Renal cortex interstitium (tissue), 15 donors: ENCODE measurements at places on chromosomes 7 and 10. TPM values are rescaled to one million over a fixed set of nuclear protein-coding genes. Genes with fewer than 3 reads are reported as not detected.

ARHGEF35 gene
- 19.6 TPM for polyA plus RNA-seq

EPHB6 gene
- polyA plus RNA-seq = 23.9 TPM

TMEM176A gene
- 76.3 TPM for polyA plus RNA-seq

VGF gene
- polyA plus RNA-seq = 0.08 TPM

ADAM8 gene
- 2.3 TPM for polyA plus RNA-seq

HSPA12A gene
- polyA plus RNA-seq = 56.2 TPM

SFRP4 gene
- polyA plus RNA-seq = 3.4 TPM

NEUROG3 gene
- polyA plus RNA-seq = not detected

ZNF518A gene
- 34.3 TPM for polyA plus RNA-seq

GTF2I gene
- 314 TPM for polyA plus RNA-seq
